ENCODE measurements at places on chromosomes 3 and 15.

- DNase-seq: no peak
Measured at GRCh38 chr15:38257676-38258075, 5.0 kb downstream of the SPRED1 start.

DNA sequence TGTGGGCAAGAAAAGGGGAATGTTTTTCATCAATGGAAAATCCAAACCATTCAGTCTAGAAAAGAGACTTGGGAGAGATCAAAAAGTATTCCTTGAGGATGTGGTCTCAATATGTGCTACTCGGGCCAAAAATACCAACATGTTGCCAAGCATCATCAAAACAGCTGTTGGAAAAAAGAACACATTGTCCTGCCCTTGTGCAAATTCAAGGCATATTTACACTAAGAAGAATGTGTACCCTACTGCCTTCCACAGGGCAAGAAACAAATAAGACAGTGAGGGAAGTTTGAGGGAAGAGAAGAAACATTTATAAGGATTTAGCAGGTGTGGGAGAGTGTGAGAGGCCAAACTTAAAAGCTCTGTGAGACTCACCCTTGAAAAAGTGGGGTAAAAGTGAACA is 252.1 kb downstream of the NTRK3 start:
- no peak for DNase-seq

- no peak for DNase-seq
Measured at GRCh38 chr15:39622660-39623516, 42.0 kb downstream of the THBS1 start.

- no peak for DNase-seq
Measured at GRCh38 chr3:2921903-2922302, 188.3 kb downstream of the IL5RA start.

- DNase-seq: no peak
Measured at GRCh38 chr3:109071350-109072142, 46.4 kb downstream of the MORC1 start.

GRCh38 chr3:38043486-38043885 is 4.5 kb downstream of the DLEC1 start:
- no peak for DNase-seq

GRCh38 chr3:86744051-86744450 is 246.9 kb downstream of the VGLL3 start:
- DNase-seq: no peak

DNA sequence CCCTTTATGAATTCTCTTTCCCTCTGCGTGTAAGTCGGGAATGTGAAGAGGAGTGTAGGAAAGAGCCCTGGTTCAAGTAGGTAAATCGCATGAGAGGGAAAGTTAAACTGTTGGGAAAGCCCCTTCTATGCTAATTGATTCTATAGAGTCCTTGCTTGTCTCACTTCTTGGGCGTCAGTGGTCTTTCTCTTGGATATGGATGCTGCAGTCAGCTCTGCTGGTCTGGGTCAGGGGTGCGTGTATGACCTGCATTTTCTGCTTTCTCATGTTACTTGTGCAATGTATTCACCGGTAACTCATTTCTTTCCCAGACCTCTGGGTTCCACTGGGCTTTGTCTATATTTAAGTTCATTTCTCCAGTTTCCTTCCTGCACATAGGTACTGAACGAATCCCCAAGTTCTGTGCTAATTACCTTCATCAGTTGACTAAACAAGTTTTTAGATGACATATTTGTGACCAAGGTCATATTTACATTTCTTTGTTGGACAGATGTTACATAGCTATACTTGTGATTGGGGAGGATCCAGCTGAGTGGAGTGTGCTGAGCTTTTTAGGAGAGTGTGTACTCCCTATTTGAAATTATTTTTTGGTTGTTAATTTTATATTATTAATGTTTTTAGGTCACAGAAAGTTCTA is 1.4 kb downstream of the SETD5 start:
- DNase-seq: no peak

- DNase-seq: no peak
Measured at GRCh38 chr3:194249323-194250097, 101.6 kb downstream of the CPN2 start.

DNA sequence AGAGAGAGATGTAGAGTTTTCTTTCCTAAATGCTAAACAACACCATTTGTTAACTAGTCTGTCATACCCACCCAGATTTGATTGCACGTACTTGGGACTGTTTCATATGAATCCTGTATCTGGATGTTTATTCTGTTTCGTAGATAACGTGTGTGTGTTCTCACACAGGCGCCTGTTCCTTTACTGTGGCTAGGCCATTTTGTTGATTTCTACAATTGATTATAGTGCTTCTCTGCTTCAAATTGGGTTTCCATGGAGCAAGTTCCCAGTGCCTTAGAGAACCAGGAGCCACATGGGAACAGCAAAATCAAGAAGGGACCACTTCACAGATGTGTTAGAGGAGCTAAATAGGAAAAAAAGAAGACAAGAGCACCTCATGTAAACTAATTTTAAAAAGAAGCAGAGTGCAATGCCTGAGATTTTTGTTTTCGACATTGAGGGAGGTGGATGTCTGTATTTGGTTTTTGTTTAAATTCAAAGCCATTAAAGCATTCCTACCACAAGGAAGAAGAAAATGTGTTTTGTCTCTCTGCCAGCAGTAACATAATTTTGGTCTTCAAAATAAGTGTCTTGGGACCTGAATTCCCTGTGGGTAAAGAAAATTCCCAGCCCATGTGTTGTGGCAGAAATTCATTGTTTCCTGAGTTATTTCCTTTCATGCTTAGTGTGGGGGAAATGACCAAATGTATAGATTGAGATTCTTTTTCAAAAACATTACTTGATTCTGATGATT is 424.0 kb upstream of the C2CD4B start:
- no peak for DNase-seq

DNA sequence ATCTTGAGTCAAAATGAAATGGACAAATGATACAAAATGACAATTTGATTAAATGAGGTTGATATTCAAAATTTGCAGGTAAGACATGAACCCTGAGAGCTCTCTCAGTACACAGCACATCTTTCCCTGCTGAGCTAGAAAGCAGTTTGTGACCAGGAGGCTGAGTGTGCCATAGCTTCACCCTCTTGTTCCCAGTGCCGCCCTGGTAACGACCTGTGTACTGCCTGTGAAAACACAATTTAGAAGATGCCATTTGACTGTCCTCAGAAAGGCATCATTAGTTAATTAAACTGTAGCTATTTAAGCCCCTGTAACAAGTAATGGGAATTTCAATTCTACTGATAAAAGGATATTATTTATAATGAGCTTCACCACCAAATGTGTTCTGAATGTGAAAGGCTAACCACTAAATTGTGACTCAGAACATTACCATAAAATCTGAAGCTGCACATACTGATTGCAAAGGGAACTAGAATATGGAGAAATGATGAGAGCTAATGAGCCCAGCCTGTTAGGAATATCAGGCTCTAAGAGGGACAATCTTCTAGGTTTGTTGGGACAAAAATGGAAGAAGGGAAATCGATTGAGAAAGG is 212.9 kb upstream of the ARPP21 start:
- DNase-seq: no peak

DNA sequence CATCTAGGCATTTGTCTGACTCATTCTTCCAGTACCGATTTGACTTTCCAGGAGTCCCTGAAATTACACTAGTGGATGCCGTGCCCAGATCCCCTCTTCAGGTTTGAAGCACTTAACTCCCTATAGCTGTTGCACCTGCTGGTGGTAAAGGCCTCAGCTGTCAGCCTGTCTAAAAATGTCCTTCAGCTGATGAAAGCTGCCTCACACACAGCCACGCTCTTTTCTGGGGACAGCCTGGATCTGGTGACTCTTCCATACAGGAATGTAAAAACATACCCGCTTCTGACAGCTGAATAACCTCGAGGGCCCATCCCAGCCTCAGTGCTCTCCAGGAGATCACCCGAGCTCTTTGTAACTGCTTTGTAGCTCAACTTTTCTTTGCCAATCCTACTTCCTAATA is 534.1 kb upstream of the GRM7 start:
- DNase-seq: no peak

GRCh38 chr15:51505251-51505650 is 117.3 kb downstream of the DMXL2 start:
- no peak for DNase-seq

- DNase-seq: peak; percentile 1
Measured at GRCh38 chr3:31448035-31448881, 84.5 kb upstream of the STT3B start.

- no peak for DNase-seq
Measured at GRCh38 chr15:55649058-55649423, 60.9 kb upstream of the PYGO1 start.

DNA sequence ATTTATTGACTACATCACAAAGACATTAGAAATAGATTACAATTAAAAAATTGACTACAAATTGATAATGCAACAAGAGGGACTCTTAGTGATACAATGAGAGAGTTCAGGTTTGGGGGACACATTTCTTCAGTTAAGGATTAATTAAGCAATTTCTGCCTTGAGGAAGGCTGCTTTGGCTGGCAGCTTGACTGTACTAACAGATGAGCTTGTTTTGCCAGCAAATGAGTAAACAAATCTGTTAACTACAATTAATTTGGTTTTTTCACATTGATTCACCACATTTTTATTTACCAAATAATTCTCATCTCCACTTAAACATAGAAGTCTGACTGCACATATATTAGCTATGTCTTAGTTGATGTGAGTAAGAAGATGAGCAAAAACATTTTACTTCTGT is 183.6 kb upstream of the ZNF385D start:
- DNase-seq: no peak

DNA sequence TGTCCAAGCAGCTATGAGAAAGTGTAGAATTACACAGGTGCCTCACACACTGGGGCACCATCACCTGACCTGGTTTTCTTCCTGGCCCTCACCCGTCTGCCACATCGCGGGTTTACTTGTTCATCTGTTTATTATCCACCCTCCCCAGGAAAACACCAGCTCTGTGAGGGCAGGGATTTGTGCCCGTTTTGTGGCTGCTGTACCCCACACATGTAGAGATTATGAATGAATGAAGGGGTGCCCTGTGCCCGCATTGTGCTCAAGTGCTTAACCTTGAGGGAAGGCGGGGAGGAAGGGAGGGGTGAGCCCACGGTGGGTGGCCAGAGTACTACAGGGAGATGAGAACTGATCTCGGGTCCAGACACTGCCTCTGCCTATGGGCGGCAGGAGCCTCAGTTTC is 108.4 kb downstream of the WNT7A start:
- no peak for DNase-seq

GRCh38 chr15:100049936-100050876 is 291.6 kb downstream of the ADAMTS17 start:
- no peak for DNase-seq

- DNase-seq: peak; percentile 55
Measured at GRCh38 chr15:79091204-79091867, 756 bp upstream of the RASGRF1 start.

DNA sequence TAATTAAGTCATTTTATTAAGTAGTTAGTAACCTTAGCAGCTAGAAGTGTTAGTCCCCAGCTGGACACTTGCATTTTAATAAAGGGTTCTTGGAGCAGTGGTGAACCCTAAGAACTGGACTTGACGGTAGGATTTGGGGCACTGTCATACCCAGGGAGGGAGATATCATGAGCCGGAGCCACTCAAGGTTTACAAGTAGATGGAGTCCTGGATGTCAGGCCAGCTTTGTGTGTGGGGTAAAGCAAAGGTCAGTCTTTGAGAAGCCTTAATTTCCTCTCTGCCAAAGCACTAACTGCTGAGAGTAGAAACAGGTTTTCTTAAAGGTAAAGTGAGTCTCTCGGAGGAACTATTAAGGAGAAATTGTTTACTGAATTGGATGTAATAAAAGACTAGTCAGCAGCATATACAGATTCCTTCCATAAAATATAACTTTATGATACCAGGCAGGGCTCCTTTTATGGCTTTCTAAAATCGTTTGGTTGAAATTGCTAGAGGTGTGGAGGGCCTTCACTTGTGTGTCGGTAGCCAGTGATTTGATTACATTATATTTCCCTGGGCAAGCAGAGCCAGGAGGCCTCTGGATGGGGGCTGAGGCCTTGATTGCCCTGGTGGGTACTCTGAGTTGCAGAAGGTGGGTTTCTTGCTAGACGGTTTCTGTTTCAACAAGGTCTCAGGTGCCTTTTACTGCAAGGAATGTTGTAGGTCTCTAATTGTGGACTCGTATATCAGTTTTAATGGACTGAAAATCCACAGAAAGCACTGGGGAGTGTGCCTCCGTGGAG is 23.1 kb downstream of the SQOR start:
- DNase-seq: no peak

GRCh38 chr3:12188328-12188648 is 29.6 kb upstream of the TIMP4 start:
- DNase-seq: no peak

GRCh38 chr3:8985411-8985831 is 22.1 kb upstream of the RAD18 start:
- no peak for DNase-seq

- DNase-seq: peak; percentile 33
Measured at GRCh38 chr3:98733053-98733811, 29.9 kb upstream of the ST3GAL6 start.

DNA sequence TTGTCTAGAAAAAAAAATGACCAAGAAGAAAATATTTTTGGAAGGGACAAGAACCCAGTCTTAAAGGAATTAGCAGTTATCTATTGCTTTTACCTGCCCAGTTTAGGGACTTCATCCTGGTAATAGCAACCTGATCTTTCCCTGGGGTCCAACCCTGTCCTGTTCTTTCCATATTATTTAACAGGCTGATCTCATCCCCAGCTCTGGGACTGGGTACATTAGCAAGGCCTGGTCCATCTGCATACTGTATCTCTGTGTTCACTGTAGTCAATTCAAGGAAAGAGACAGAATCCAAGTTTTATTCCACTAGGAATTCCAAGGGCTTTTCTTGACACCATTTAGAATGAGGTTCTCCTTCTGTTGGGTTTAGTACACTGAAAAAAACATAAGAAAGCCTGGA is 191.7 kb upstream of the GADL1 start:
- no peak for DNase-seq

DNA sequence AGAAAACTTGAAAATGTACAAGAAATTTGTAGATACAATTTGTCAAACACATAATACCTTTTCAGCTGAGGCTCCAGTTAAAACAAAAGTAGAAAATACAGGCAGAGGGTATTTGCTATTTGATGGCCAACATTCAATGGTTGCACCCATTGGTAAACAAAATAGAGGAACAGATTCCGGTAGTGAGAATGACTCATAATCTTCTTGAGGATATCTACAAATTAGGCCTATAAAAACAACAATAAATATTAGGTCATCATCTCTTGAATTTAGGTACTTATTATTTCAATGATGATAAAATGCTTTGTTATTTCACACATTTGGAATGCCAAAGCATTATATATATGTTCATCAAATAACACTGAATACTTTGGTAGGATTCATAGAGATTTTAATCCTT is 53.4 kb downstream of the DENND4A start:
- DNase-seq: no peak

DNA sequence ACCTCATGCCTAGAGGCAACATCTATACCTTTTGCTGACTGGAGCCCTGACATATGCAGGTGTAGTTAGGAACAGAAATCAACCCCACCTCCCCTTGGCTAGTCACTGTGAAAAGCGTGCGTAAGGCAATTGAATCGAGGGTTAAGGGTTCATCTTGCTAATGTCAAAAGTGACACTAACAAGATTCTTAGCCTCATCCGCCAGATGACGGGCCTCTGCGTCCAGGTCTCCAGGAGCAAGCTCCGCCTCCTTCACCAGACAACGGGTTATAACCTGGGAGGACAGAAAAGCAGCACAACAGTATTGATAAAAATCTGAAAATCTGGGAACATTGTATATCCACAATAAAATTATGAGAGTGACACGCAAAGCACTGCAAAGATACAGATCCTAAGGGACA is 4.7 kb downstream of the SELENOS start:
- DNase-seq: no peak
